Stimulated activated CD8-positive, alpha-beta memory T cell treated with anti-CD3 and anti-CD28 coated beads, Interleukin-7, amount 100 ng/mL, for 4 hours (primary cell): ENCODE measurements at places on chromosomes 3 and 15.
A peak's percentile ranks its signal among the peaks of the same experiment; 100 is the strongest.

DNA sequence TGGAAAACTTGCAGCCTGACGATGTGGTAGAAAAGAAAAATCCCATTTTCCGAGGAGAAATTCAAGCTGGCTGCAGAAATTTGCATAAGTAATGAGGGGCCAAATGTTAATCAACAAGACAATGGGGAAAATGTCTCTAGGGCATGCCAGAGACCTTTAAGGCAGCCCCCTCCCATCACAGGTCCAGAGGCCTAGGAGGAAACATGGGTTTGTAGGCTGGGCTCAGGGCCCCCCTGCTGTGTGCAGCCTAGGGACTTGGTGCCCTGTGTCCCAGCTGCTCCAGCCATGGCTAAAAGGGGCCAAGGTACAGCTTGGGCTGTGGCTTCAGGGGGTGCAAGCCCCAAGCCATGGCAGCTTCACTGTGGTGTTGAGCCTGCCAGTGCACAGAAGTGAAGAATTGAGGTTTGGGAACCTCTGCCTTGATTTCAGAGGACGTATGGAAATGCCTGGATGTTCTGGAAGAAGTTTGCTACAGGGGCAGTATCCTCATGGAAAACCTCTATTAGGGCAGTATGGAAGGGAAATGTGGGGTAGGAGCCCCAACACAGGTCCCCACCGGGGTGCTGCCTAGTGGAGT lies 75.9 kb upstream of the CADPS start:
- DNase-seq, result no peak

GRCh38 chr3:192409838-192410683 lies 317.3 kb downstream of the FGF12 start:
- DNase-seq, result no peak

GRCh38 chr3:173618148-173618547 lies 220.6 kb downstream of the NLGN1 start:
- DNase-seq, result no peak

- DNase-seq, result no peak
Measured at GRCh38 chr3:85120879-85121278, 162.1 kb downstream of the CADM2 start.

- no peak for DNase-seq
Measured at GRCh38 chr3:43364926-43365325, 78.6 kb downstream of the SNRK start.

DNA sequence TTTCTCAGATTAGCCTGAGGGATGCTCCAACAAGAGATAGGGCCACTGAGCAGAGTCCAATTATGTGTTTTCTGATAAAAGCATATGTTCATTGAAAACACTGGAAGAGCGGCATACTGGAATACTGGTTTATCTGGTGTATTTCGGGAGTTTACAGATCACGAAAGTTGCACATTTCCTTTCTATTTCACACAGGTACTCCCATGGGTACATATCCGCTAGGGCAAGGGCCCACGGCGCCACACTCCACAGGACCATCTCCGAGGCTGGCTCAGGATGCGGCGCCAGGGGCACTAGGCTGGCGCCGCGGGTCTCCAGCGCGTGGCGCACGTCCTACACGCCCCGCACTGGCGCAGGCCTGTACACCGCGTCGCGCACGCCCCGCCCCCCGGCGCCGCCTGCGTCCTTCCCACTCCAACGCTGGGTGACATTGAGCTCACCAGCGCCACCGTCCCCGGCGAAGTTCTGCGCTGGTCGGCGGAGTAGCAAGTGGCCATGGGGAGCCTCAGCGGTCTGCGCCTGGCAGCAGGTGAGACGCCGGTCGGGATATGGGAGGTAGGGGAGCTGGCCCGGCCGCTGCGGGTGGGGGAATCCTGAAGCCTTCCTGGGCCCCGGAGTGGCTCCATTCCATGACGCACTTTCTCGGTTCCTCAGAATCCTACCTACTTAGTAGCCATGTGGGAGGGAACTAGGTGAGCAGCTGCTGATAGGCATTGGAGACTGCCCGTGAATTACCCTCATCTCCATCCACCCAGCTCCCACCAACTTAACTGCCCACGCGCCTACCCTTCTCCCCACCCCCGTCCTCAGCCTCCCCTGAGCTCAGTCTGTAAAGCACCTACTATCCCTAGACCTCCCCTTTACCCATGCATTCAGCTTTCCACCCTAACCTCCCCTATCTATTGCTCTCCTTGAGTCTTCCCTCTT lies at the start of gene FAM162A:
TSS of gene FAM162A (plus strand) at position 412 of the 927 bp plus-strand sequence. CDS start at position 496, 84 bp downstream.
- peak; percentile 83 for DNase-seq

GRCh38 chr3:110459021-110459420 lies 612.6 kb upstream of the NECTIN3 start:
- no peak for DNase-seq

- no peak for DNase-seq
Measured at GRCh38 chr3:124144035-124144814, 152.3 kb upstream of the ROPN1 start.

GRCh38 chr15:66588971-66589370 lies 23.2 kb upstream of the LCTL start:
- no peak for DNase-seq

GRCh38 chr15:58627701-58628100 lies 121.8 kb downstream of the ADAM10 start:
- DNase-seq, result no peak

GRCh38 chr3:62567097-62568021 lies 194.0 kb upstream of the FEZF2 start:
- DNase-seq, result no peak

GRCh38 chr3:124582621-124583395 lies 147.4 kb upstream of the UMPS start:
- DNase-seq, result no peak

- DNase-seq, result no peak
Measured at GRCh38 chr15:80512726-80513660, 108.8 kb downstream of the ARNT2 start.

GRCh38 chr15:85625166-85625830 lies 169.4 kb downstream of the KLHL25 start:
- DNase-seq, result no peak

DNA sequence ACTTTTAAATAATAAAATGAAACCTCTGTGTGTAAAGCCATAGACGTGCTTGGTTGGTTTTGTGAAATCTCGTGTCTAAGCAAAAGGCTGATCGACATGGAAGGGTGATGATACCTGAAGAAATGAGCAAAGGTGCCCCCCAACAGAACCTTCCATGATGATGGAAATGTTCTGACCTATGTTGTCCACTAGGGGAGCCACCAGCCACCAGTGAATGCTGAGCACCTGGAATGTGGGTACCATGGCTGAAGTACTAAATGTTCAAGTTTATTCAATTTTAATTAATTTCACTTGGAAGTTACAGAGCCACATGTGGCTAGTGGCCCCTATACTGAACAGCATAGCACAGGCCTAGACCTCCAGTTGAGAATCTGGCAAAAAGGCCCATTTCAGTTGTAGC lies 158.8 kb downstream of the POLR2M start:
- no peak for DNase-seq

DNA sequence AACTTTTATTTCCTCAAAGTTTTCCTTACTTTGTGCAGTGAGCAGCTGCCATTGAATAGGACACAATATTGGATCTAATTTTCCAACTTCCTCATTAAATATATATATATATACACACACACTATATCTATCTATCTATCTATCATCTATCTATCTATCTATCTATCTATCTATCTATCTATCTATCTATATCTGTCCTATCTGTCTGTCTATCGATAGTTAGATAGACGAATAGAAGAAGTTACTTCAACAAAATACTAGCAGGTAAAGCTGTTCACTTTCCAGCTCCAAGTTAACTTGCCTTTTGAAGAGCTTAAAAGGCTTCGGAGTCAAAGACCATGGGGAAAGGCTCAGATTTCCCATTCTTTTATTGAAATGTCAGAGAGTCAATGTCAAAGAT lies 3.6 kb upstream of the DLG1 start:
- DNase-seq, result no peak

GRCh38 chr3:170154569-170155143 lies 26.9 kb downstream of the PHC3 start:
- no peak for DNase-seq

- peak; percentile 28 for DNase-seq
Measured at GRCh38 chr3:57983734-57984518, 24.3 kb upstream of the FLNB start.

GRCh38 chr3:114634635-114635034 lies 340.8 kb downstream of the TIGIT start:
- no peak for DNase-seq

DNA sequence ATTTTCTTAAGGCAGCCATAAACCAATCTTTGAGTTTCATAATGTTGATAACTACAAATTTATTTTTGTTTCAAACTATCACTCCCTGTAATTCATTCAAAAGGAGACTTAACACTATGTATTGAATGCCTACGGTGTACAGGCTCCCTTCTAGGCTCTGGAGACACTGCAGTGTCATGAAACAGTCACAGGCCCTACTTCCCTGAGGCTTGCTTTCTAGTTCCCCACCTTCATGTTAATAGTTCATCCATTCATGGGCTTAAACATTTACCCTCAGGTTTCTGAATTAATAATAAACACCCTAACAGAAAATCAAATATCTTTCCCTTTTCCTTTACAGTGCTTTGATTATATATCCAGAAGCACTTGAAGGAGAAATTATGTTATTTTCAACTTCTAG lies 168.7 kb downstream of the CHL1 start:
- DNase-seq, result no peak

DNA sequence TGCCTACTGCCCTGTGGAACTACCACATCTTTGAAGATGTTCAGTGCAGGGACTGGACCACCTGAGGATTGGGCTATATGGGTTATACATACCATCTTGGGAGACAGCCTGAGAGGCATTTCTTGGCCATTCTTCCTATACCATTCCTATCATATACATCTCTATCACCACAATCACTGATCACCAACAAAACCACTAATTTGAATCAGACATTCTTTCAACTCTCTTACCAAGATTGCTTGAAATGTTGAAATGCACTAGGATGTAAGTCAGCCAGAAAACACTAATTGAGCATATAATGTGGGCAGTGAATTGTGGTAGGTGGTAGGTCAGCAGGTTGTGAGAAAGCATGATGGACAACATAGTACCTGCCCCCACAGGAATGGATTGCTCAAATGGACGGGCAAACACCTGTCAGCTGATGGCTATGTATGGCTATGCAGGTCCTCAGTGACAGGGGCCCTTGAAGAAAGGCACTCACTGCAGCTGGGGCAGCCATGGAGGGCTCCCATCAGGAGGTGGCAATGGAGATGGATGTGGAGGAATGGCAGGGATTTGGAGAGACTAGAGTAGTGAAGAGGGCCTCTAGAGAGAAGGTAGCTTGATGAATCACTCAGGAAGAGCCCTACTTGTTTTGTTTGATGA lies 49.1 kb downstream of the AMOTL2 start:
- no peak for DNase-seq

DNA sequence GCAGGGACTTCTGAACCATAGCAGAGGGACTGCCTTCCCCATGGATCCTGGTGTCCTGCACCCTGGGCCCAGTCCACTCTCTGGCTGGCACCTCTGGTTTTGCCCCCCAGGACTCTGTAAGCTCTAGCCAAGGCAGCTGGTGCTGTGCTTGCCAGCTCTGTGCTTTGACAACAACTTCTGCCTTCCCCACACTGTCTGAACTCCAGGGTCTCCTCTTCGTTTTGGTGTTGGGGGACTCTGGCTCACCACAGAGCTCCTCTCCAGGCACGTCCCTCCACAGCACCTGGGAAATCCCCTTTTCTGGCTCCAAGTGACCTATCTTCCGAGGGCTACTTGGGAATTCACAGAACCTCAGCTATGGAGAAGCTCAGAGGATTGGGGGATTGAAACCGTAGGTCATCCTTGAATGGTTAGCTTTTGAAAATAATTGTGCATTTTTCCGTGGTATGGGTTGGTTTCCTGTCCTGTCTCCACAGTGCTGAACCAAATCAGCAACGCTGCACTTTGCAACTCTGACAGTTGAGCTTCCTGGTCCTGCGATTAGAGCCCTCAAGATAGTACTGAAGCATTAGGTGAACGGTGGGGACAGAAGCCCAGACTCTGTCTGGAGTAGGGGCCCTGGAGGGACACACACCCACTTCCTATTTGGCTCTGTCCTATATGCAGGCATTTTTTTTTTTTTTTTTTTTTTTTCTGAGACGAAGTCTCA lies 152.4 kb downstream of the APBA2 start:
- DNase-seq, result no peak

GRCh38 chr3:61269435-61269834 lies 18.2 kb upstream of the FHIT start:
- DNase-seq, result no peak

DNA sequence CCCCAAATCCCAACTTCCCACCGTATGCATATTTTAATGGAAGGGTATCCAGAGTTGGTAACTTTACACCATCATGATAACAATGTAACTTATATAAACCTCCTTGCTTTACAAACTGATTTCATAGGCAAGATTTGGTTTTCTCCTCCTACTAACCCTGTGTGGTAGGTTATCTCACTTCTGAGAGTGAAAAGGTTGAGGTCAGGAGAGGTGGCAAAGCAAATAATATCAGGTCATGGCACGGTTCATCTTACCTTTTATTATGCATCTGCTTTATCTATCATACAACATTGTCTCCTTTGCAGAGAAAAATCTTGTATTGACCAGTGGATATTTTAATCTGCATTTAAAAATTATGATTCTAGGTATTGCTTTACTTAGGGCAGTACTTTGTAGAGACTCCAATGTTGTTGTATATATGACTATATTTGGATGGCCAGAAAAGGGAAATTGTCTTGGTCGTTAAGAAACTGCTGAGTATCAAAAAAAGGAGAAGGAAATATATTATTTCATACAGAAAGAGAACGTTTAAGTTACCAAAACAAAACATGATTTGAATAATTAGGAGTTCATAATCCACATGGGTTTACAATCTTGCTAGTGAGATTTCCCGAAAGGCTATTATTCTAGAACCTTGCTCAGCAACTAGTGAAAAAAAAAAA lies 30.4 kb downstream of the NFKBIZ start:
- DNase-seq, result no peak

- no peak for DNase-seq
Measured at GRCh38 chr3:85835857-85836440, 877.2 kb downstream of the CADM2 start.

DNA sequence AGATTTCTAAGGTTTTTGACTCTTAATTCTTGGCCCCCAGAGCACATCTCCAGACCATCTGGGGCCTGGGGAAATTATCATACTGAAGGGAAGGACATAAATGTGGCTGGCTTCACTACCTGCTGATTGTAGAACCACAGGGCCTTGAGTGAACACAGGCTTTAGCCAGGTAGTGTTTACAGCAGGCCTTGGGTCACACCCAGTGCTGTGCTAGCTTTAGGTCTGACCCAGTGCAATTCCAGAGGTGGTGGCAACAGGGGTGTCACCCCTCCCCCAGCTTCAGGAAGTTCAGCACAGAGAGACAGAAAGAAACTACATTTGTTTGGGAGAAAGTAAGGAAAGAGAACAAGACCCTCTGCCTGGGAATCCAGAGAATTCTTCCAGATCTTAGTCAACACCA lies 24.1 kb downstream of the PDCD10 start:
- DNase-seq, result no peak
